ENCODE measurements at places on chromosomes 5 and 9. TPM values are rescaled to one million over a fixed set of nuclear protein-coding genes. Genes with fewer than 3 reads are reported as not detected.

TTC16 gene
- total RNA-seq, result 0.02 TPM

FBN2 gene
- 16.2 TPM for total RNA-seq

PCDHB9 gene
- total RNA-seq, result not detected

PCDHB16 gene
- 0.05 TPM for total RNA-seq

FAM78A gene
- 1.1 TPM for total RNA-seq

GGTA1 gene
- total RNA-seq, result not detected

PPP2CA gene
- 235 TPM for total RNA-seq

POLE3 gene
- 125 TPM for total RNA-seq

RALGPS1 gene
- 1.3 TPM for total RNA-seq

CD74 gene
- 0.09 TPM for total RNA-seq

PCDHA11 gene
- 0.43 TPM for total RNA-seq

WDR38 gene
- not detected for total RNA-seq

TLR4 gene
- 0.34 TPM for total RNA-seq

PCDHAC2 gene
- total RNA-seq, result 2.6 TPM

PCDHB13 gene
- 0.07 TPM for total RNA-seq

ALDH1A1 gene
- 4,899 TPM for total RNA-seq

GPR21 gene
- total RNA-seq, result not detected

IRX1 gene
- total RNA-seq, result not detected

DOCK2 gene
- total RNA-seq, result 2.1 TPM

BASP1 gene
- 320 TPM for total RNA-seq

NIPAL4 gene
- total RNA-seq, result 9.9 TPM

CMYA5 gene
- total RNA-seq, result 0.22 TPM

FGF1 gene
- total RNA-seq, result 0.13 TPM

PBX3 gene
- 13.8 TPM for total RNA-seq

CCL19 gene
- total RNA-seq, result not detected

ZNF169 gene
- 1.9 TPM for total RNA-seq

PCDHA4 gene
- 2.0 TPM for total RNA-seq

EMB gene
- total RNA-seq, result 5.4 TPM

BRD9 gene
- 35.7 TPM for total RNA-seq

MEIKIN gene
- not detected for total RNA-seq

ARL10 gene
- total RNA-seq, result 1.7 TPM

PLEKHG4B gene
- 0.78 TPM for total RNA-seq

NDST1 gene
- total RNA-seq, result 59.2 TPM

LECT2 gene
- total RNA-seq, result not detected

RFX3 gene
- 1.9 TPM for total RNA-seq

FGF10 gene
- not detected for total RNA-seq

PCDHGB1 gene
- 2.1 TPM for total RNA-seq

All from A549 treated with CpdA at 1 μM for 4 hours (cell line).